ENCODE measurements at places on chromosomes 5 and 9.

DNA sequence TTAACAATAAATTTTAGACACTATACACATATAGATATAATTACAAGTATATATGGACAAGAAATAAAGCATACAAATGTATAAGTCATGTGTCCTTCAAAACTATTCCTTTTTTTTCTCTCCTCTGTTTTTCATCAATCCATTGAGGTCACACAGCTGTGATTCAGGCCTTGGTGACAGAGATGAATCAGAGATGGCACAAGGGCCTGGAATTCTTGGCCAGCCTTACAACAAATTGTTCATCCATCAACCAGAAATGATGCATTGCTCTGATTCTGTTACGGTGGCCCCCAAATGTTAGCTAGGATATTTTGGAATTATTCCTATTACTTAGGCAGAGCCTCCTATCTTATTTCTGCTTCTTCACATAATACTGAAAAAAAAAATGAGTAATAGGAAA is 108.7 kb upstream of the MPDZ start:
- no peak for DNase-seq

DNA sequence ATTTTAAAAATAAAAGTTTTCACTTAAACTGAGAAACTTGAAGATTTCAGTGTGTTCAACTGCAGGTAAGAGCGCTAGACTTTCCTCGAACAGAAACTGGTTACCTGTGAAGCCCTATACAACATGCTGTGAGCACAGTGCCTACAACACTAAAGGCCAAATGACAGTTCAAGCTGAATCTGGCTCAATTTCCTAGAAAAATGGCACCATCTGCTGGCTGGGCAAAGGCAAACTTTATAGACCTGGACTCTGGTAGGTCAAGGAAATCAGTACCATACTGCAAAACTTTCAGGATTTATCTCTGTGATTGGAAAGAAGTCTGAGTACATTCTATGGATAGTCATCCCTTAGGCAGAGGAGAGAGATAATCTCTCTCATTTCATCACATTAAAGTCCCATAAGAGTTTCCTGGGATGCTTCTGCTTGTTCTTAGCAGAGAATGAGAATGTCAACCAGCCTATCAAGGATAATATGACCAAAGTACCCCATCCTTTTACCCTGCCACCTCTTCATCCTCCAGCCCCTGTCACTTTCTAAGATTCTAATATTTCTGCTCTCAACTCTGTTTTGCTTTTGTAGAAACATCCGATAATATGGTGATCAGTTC is 31.8 kb upstream of the FOXB2 start:
- DNase-seq: no peak

GRCh38 chr9:86637515-86637914 is 283.3 kb upstream of the TUT7 start:
- DNase-seq: no peak

DNA sequence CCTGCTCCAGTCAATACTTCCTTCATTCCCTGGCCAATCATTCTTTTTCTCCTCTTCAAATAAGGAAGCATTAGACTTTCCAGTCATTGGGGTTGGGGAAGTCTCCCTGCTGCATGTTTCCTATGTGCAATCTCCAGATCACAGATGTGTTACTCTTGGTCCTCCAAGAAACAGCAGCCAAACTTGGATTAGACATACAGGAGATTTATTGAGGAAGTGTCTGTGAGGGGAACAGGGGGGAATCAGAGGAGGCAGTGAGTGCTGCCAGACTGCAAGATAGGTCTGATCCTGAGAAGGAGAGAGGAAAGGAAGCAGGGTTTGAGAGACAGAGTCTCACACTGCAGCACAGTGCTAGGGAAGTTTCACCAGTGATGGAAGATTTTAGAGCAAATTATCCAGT is 40.6 kb upstream of the SLIT3 start:
- DNase-seq: no peak

DNA sequence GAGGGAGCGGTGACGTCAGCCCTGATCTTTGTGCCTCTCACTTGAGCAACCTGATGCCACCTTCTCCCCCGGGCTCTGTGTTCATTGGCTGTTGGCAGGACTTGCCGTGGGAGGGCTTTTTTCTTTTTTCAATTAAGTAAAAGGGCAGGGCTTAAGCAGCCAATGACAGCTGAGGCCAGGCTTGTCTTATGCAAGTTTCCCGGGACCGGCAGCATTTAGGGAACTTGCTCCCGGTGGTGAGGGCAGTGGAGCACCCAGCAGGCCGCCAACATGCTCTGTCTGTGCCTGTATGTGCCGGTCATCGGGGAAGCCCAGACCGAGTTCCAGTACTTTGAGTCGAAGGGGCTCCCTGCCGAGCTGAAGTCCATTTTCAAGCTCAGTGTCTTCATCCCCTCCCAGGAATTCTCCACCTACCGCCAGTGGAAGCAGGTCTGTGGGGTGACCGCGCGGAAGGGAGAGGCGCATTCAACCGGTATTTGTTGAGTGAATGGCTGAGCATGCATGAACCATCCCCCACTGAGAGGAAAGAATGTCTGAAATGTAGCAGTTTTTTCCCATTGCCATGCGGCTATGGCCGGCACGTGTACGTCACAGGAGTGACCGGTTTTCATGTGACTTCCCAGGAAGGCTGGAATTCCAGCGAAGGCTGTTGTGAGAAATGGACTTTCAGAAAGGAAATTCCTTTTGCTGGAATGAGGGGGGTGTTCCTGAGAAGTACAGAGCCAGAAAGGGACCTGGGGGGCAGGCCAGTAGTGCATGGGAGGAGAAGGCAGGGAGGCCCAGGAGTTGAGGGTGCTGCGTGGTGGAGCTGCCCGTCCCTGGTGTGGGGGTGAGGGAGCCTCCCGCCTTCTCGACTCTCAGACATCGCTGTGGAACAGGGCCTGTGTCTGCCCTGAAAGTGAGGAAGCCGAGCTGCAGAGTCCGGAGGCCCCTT is 29.0 kb downstream of the PTGES2 start:
- peak; percentile 99 for DNase-seq

DNA sequence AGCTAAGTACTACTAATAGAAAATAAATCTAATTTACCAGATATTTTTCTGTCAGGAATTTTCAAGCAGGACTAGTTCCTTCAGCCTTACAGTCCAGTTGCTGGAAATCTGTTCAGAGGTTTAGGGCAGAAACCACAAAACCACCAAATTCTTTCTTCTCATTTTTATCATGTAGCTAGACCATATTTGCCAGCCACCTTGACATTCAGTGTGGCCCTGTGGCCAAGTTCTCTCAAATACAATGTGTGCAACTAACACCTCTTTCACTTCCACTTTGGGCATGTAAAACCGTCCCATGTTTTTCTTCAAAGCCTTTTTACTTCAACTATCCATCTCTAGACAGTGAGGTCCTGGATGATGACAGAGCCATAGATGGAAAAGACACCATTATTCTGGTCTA is 1133.2 kb upstream of the CDH18 start:
- no peak for DNase-seq

- DNase-seq: no peak
Measured at GRCh38 chr5:101728933-101729332, 567.2 kb downstream of the SLCO4C1 start.

DNA sequence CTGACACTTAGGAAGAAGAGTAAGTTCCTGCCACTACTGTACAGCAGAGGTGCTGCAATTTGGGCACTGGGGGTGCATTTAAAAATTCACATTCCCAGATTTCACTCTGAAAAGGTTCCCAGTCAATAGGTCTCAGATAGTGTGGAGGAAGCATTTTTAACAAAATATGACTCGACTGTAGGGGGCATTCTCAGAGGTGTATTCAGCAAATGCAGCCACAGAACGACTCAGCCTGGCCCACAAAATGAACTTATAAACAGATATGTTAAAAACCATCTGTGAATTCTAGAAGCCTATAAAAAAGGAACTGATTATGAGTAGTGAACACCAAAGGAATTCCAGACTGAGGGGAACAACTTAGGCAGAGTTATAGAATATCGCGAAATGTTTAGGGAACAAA is 31.1 kb downstream of the MLLT3 start:
- DNase-seq: no peak

GRCh38 chr5:53616939-53617549 is 56.6 kb downstream of the NDUFS4 start:
- no peak for DNase-seq
